ENCODE measurements at places on chromosomes 5 and 9.
A peak's percentile ranks its signal among the peaks of the same experiment; 100 is the strongest.

DNA sequence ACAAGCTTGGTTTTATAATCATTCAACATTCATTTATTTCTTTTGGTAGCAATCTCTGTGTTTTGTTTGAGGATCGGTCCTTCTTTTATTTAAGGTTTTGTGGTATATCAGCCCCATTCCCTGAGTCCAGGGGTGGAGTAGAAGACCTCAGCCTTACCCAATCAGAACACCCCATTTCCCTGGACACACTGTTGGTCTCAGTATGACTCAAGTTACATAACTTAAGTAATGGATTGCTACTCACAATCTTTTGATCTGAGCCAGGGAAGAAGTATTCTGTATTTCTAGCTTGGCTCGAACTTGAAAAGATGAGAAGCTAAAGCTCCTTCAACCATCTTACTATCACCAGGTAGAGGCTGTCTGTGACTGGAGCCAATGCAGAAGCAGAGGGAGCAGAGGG is 175.2 kb upstream of the HAPLN1 start:
- no peak for DNase-seq

- DNase-seq, result no peak
Measured at GRCh38 chr5:134553821-134554267, 28.4 kb downstream of the JADE2 start.

DNA sequence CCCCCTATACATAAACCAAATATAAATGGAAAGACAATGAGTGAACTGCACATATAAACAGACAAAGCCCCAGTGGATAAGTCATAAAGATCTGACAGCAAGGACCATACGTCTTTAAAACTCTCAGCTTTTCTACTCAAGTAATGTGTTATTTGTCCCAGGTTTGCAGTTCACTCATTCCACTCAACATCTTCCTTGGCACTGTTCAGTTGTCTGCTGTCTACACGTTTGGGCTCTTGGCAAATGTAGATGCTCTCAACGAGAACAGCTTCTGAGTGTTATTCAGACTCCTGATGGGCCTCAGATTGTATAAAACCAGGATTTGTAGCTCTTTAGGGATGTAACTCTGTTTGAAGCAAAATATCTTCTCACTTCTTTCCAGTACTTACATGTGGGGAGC is 198.2 kb upstream of the SEMA6A start:
- no peak for DNase-seq

DNA sequence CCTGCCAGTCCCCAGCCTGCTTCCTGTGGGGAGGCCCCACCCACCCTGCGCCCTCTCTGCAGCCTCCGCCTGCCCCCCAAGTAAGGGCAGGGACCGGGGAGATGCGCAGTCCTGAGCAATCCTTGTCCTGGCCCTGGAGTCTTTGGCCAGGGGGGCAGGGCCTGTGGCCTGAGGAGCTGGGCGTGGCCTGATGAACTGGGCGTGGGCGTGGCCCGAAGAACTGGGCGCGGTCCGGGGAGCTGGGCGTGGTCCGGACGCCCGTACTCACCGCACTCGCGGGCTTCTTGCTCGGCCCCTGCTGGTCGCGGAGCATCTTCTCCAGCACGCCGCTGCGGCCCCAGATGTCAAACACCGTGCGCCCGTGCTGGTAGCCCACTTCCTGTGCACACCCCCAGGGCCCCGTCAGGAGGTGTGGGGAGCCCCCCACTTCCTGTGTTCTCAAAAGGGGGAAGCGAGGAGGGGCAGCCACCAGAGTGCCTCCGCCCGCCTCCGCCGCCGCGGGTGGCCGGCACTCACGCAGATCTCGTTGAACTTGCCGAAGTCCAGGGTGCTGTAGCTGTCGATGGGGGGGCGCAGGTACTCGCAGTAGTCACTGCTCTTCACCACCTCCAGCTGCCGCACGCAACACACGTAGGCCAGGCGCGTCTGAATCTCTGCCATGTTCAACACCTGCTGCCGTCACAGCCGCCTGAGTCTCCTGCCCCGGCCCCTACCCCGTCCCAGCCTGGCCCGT is 2.7 kb upstream of the NSMF start:
- DNase-seq, result peak; percentile 89

DNA sequence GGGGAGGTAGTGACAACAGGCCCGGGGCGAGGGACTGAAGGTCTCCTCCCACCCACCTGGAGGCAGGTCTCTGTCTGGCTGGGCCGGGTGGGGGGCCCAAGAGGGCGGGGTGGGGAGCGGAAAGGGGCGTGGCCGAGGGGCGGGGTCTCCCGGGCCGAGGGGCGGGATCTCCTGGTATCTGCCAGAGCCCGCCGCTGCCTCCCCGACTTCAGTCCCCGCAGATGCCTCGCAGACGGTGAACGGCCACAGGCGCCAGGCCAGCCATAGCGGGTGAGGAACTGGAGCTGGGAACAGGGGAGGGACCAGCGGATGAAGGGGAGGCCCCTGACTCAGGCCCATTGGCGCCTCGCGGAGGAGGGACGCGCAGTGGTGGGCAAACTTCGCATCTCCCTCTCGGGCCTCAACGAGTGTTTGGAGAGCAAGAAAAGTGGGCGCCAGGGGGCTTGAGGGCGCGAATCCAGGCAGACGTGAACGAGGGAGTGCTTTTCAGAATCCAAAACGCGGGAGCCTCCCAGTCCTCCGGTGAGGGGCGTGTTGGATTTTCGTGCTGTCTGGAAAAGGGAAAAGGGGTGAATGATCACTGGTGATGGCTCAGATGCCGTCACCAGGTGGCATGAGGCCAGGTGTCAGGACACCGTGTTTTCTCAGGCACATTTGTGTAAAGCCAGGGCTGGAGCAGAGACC is at the start of gene ADGRD2:
Gene ADGRD2, plus strand, starts transcription at position 211 of the 684 bp plus-strand sequence. CDS start 1,216 bp downstream, outside the sequence.
- DNase-seq, result no peak

DNA sequence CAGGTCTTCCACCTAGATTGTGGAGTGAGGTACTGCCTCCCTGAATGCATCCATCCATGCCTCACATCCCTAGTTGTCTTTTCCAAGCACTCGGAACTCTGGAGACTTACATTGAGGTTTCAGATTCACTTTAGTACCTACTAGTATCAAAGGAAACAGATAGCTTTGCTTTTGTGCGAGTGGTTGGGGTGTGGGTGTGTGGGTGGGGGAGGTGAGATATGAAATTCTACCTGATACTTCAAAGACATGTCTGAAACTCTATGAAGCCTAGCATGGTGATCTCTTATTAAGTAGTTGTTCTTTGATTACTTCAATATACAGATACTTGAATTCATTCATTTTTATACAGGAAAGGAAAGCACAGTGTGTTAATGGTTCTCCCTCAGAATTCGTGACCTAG is 64.4 kb downstream of the MCCC2 start:
- DNase-seq, result peak; percentile 22

- no peak for DNase-seq
Measured at GRCh38 chr5:156477196-156477595, 150.2 kb downstream of the SGCD start.

- DNase-seq, result no peak
Measured at GRCh38 chr9:118575341-118576070, 793.7 kb downstream of the BRINP1 start.

- DNase-seq, result no peak
Measured at GRCh38 chr9:123119566-123119965, 86.1 kb downstream of the GPR21 start.

DNA sequence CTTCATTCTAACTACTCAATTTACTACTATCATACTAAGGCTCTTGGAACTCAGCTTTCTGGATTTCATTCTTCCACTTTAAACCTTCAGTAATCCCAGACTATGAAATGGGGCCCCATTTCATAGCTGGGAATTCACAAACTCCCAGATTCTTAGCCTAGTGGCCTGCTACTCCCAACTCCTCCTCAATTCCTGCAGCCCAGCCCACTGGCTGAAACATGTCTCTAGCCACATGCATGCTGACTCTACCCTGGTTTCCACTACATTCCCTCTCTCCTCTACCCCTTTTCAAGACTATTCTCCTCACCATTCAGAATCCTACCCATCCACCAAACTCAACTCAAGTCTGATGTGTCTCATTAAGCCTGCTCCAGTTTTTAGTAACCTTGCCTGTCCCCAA is 370.6 kb downstream of the BNC2 start:
- DNase-seq, result no peak

DNA sequence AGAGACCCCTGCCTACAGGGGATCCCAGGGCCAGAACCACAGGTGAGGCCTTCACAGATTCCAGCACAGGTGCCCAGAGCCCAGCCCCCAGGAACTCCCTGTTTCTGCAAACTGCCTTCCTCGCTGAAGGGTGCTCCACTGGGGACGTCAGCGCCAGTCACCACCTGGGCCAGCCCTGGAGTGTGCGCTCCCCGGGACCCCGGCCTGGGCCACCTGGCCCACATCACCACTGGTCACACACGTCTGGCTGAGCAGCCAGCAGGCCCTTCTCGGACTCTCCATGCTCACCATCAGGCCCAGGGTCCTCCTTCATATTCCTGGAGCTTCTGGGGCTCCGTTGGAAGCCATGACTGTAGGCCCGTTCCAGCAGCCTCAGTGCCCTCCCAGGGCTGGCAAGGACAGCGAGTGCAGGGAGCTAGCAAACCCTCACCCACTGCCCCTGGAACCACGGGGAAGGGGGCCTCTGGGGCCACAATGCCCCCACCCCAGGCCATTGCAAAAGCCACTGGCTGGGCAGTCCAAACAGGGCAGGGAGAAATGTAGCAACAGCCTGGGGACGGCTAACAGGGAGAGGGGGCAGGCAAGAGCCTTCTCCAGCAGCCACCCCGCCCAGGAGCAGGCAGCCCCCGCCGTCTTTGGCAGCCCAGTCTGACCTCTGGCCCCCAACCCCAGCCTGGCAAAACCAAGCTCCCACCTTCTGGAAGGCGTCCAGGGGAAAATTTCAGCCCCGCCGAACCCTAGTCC is 1.3 kb downstream of the AGPAT2 start:
- DNase-seq, result no peak

DNA sequence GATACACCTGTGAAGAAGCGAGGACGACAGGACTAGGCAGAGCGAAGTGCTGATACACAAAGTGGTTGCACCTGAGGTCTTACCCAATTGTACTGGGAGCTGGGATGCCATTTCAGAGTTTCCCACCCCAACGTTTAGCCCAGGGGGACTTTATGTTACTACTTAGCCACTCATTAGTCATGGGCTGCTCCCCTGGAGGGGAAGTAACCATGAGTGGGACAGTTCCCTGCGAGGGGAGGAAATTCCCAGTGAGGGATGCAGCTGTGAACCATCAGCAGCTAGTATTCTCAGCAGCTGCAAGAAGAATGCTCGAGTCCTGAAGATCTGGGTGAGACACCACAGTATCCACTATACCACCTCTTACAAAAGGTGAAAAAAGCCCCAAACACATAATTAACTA is 93.7 kb upstream of the ACTBL2 start:
- no peak for DNase-seq

DNA sequence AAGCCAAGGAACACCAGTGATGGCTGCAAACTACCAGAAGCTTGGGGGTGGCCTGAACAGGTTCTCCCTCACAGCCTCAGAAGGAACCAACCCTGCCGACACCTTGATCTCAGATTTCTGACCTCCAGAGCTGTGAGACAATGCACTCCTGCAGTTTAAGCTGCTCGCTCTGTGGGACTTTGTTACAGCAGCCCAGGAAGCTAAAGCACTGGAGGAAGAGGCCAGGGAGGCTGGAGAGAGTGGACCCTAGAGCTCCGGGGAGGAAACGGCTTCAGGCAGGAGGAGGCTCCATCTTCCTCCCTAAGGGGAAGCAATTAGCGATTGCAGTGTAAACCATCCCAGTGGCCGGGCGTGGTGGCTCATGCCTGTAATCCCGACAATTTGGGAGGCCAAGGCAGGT is 25.1 kb downstream of the BARX1 start:
- DNase-seq, result no peak

DNA sequence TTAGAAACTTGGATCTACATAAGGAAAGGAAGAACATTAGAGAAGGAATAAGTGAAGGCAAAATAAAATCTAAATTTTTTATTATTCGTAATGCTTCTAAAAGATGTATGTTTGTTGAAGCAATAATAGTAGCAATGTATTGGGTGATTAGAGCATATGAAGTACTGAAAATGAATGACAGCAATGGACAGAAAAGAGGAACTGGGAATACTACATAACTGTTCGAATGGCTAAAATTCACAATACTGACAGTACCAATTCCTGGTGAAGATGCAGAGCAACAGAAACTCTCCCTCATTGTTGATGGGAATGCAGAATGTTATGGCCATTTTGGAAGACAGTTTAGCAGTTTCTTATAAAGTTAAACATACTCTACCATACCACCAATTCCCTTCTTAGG is 177.3 kb upstream of the SPEF2 start:
- no peak for DNase-seq

GRCh38 chr9:97744710-97745708 is 47.9 kb upstream of the XPA start:
- no peak for DNase-seq

GRCh38 chr5:14669975-14670374 is 5.5 kb downstream of the OTULIN start:
- DNase-seq, result no peak

DNA sequence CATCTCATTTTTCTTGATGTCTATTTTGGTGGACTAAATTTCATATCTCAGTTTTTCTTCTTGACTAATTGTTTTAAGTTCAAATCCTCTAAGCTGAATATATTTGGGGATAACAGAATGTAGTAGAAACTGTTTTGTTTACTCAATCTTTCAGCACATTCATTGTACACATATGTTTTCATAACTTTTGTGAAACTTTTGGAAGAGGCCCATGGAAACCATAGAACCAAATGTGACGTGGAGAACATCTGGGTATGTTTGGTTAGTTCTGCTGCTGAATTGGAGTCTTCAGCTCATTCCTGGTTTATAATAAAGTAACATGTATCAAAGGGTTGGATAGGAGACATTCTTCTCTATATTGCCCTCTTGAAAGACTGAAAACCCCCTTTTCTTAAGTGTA is 88.4 kb downstream of the CCDC171 start:
- no peak for DNase-seq

GRCh38 chr9:122218935-122219855 is 9.6 kb downstream of the LHX6 start:
- DNase-seq, result no peak

GRCh38 chr5:60332244-60333004 is 367.5 kb downstream of the DEPDC1B start:
- no peak for DNase-seq

DNA sequence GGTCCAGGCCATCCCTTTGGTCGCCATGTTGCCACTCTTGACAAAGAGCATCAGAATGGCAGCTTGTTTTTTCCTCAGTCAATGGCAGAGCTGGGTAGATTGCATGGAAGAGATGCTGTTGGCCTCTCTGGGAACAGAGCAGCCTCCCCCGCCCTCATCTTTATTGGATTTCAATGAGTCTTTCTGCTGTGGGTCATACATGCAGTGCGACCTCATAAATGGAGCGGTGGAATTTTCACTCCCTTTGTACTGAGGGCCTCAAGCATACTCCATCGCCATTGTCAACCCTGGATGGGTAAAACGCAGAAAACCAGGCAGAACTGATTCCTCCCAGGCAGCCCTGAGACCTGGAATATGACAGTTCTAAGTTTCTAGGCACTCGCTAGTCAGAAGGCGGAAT is 71.8 kb downstream of the ZNF618 start:
- no peak for DNase-seq

DNA sequence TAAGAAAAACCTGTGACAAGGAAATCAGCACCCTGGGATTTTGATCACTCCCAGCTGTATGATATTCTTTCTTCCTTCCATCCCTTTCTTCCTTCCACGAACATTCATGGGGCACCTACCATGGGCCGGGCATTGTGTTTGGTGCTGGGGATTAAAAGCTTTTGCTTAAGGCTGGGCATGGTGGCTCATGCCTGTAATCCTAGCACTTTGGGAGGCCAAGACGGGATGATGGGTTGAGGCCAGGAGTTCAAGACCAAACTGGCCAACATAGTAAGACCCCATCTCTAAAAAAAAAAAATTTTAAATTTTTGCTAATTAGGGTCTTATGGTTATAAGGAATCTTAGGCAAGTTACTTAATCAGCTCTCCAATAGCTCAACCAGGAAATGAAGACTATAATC is 48.5 kb upstream of the CLINT1 start:
- no peak for DNase-seq

GRCh38 chr9:70385426-70385825 is 29.0 kb downstream of the KLF9 start:
- no peak for DNase-seq

Data from stimulated activated CD8-positive, alpha-beta memory T cell treated with anti-CD3 and anti-CD28 coated beads, Interleukin-15, amount 100 ng/mL, for 48 hours (primary cell).